ENCODE measurements at places on chromosomes 12 and 14.

- DNase-seq = no peak
These were observed 87.8 kb downstream of the DDX51 start for GRCh38 chr12:132056320-132056719.

DNA sequence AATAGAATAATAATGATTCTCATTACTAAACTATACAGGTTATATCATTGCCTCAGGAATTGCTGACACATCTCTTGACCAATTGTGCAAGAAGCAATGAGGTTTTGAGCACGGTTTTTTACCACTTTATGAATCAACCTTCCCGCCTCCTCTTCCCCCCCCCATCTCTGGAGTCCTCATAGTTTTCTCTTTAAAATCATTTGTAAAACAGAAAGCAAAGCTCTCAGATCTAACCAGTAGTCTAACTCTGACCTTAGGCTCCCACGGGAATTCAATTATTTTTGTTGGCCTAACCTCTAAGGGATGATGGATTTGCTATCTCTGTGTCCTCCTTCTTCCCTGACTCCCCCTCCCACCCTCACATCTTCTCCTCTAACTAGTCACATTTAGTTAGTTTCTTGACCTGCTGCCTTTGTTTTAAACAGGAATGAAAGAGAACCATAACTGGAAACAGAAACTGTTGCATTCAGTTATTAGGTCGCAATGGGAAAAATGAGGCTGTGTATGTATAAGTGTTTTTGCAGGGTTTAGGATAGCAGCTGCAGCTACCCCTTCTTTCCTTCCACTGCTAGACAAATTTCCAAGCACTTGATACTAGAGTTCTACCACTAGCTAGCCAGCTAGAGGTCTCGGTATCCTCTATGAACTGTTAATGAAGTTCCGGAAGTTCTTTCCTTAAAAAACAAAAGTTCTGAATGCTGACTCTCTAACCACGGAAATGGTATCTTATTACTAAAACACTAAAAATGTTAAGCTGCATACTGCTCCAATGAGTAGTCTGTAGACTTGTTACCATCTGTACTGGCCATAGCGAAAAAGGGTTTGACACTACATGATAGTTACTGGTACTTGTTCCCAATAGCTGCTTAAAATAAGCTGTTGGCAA, 65.4 kb downstream of the TAOK3 start:
- peak; percentile 83 for DNase-seq

GRCh38 chr14:50590464-50590863, 30.5 kb downstream of the ATL1 start:
- no peak for DNase-seq

- DNase-seq = no peak
These were observed 48.5 kb downstream of the FAM222A start for GRCh38 chr12:109762071-109762672.

- no peak for DNase-seq
These were observed 30.2 kb downstream of the MSRB3 start for GRCh38 chr12:65308601-65309071.

GRCh38 chr12:31323391-31324115, 2.4 kb downstream of the SINHCAF start:
- DNase-seq = peak; percentile 55

DNA sequence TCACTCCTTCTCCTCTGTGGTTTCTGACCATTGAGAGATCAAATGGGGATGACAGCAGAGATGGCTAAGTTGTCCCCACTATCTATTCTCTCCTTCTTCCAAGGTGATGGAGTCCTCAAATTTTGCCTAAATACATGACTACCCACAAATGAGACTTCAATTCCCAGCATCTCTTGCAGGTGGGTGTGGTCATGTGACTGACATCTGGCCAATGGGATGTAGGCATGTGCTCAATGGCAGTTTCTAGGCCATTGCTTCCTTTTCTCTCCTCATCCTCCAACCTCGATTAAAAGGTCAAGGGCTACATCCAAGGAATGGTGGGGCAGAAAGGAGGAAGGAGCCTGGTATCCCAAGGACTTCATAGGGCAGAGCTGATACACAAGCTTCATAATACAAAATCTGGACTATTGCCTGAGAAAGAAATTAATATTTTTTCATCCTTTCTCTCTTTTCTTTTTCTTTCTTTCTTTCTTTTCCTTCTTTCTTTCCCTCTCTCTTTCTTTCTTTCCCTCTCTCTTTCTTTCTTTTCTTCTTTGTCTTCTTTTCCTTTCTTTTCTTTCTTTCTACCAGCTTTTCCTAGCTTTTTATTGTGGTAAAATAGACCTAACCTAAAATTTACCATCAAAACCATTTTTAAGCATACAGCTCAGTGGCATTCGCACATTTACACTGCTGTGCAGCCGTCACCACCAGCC, 100.9 kb upstream of the PRB2 start:
- no peak for DNase-seq

- peak; percentile 15 for DNase-seq
These were observed 401.4 kb downstream of the RPL10L start for GRCh38 chr14:46250113-46250703.

- DNase-seq = no peak
These were observed 367.4 kb upstream of the TBX3 start for GRCh38 chr12:115051378-115051777.

DNA sequence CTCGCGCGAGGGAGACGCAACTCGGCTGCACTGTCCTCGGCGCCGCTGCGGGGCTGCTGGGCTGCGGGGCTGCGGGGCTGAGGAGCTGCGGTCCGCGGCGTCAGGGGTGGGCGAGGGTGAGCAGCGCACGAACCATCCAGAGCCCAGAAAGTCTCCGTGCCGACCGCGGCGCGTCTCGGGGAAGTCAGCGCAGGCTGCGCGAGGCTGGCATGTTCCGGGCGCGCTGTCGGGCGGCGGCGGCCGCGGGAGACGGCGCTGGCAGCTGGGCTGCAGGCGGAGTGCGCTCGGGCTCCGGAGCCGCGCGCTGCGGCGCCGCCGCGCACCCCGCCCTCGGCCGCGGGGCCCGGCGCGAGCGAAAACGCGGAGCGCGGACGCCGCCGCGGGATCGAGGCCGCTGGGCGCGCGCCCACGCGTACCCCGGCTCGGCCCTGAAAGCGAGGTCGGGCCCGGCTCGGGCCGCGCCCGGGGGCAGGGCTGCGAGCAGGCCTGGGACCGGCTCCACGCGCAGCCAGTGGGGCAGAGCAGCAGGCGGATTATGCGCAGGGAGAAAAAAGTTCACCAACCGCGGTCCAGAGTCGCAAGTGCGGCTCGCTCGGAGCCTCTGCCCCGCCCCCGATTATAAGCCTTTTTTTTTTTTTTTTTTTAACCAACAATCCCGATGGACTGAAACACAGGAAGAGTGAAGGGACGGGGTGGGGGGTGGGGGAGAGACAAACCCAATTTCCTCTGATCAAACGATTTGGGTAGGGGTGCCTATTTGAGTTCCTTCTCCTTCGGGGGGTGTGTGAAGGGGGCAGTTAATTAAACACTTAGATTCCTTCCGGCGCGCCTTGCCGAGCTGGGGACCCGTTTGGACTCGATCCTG, at the start of gene PRICKLE1:
TSS of gene PRICKLE1 (minus strand) at position 282 of the 865 bp plus-strand sequence. CDS start 117,230 bp downstream, outside the sequence.
- DNase-seq = peak; percentile 57

- no peak for DNase-seq
These were observed 50.5 kb downstream of the TRAF3 start for GRCh38 chr14:102827716-102828115.

DNA sequence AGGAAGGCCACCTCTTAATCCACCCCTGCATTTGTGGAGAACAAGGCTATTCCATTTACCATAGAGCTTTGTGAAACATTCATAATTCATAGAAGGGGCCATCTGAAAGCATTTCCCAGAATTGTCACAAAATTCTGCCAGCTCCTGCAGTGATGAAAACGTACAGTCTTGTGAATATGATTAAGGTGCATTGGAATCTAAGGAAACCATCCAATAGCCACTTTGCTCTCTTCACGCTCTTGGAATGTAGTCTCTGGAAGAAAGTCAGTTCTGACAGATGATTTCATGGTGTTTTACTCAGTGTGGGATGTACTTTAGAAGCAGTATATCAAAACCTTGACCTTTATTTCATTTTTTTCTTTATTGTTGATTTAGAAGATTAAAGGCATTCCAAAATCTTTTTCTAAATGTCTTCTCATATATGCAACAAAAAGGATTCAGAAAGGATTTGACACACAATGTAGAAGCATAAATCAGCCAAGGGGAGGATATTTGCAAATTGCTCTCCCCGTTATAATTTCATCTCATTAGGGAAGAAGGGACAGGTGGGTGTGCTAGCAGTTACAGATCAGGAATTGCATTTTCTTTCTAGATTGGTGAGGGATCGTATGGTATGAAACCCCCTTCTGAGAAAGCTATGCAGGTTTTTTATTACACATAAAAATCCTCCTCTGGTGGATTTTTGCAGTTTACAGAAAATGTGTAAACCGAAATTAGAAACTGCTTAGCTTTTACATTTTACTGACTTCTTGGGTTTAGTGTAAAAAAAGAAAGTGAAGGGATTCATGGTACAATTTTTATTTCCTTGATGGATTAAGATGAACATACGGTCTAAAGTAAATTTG, 390.2 kb downstream of the LRIG3 start:
- DNase-seq = no peak

GRCh38 chr14:98766818-98767217, 505.2 kb downstream of the BCL11B start:
- peak; percentile 68 for DNase-seq

GRCh38 chr12:68951652-68952051, 18.7 kb upstream of the CPM start:
- peak; percentile 64 for DNase-seq

DNA sequence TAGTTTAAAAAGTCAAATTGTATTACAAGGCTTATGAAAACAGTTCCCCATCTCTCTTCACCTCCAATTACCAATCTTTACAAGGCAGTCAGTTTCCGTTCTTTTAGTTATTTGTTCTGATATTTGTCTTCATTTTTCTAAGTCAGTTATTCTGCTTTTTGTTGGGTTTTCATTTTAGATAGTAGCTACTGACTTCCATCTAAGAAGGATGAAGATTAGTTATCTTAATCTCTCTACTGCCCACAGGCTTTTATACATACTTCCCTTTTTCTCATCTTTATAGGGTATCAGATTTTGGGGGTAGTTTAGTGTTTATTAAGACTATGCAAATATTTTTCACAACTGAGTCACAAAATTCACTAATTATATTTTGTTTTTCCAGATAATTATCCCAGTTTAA, 38.4 kb downstream of the FRS2 start:
- DNase-seq = peak; percentile 52

DNA sequence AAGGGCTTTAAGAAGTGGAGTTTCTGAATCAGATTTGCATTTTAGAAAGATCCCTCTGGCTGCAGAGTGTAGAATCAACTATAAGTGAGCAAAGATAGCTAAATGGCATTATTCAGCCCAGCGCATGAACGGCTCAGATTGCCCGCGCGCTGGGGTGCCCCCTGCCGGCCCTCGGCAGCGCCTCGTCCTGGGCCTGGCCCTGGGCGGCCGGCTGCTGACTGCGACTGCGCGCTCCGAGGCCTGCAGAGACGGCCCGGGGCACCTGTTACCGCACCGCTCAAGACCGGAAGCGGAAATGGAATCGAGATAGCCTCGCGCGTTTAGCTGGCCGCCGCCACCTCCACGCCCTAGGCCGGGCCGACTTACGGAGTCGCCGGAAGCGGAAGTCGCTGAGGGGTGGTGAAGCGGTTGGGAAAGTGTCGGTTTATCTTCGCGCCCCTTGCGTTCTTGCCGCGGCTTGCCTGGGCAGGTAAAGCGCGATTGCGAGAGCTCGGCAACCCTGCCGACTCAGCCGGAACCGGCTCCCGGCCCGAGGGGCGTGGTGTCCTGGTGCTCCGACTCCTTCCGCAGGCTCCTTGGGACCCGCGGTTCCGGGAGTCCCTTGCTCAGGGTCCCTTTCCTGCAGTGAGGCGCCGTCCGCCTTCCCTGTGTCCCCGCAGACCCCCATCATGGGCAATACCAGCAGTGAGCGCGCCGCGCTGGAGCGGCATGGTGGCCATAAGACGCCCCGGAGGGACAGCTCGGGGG, at the start of gene PRKAB1:
TSS of gene PRKAB1 (plus strand) at position 557 of the 747 bp plus-strand sequence. CDS start at position 669, 112 bp downstream.
- DNase-seq = peak; percentile 98

DNA sequence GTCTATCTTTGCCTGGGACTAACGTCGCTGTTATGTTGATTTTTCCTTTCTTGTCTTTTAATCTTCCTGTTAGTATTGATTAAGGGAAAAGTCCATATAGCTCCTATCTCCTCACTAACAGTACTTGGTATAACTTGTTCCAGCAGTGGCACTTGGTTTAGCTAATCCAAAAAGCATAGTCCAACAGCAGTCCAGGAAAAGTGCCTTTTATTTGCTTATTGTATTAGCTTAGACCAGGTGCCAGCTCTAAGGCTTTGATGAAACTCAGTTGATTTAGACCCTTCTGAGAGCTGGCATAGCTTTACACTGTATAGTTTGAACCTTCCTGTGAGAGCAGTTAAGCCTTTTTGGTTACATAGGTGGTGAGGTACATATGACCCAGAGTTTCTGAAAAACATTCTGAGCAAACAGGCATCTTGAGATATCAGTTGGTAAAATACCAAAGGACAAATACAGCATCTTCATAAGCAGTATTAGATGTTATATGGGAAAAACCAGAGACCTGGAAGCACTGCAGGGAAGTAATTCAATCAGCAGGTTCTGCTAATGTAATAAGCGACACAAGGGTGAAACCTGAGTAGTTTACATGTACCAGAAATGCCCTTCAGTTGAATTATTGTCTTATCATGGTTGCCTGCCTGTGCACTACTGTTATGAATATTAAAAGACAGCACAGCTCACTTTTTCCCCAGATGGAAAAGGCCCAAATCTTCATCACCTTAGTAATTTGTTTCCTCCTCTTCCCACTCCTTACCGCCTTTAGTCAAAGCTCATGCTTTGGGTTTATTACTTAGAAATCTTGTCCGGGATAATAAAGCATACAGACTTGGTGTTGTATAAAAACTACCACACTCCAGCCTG, 13.0 kb downstream of the PELI2 start:
- DNase-seq = no peak
